Ecto neural progenitor cell (in vitro differentiated cells): ENCODE measurements at places on chromosomes 3 and 15.
A peak's percentile ranks its signal among the peaks of the same experiment; 100 is the strongest.

- no peak for DNase-seq
These were observed 68.3 kb downstream of the CD47 start for GRCh38 chr3:108022256-108023150.

- DNase-seq, result no peak
These were observed 48.7 kb upstream of the TSC22D2 start for GRCh38 chr3:150359381-150359780.

DNA sequence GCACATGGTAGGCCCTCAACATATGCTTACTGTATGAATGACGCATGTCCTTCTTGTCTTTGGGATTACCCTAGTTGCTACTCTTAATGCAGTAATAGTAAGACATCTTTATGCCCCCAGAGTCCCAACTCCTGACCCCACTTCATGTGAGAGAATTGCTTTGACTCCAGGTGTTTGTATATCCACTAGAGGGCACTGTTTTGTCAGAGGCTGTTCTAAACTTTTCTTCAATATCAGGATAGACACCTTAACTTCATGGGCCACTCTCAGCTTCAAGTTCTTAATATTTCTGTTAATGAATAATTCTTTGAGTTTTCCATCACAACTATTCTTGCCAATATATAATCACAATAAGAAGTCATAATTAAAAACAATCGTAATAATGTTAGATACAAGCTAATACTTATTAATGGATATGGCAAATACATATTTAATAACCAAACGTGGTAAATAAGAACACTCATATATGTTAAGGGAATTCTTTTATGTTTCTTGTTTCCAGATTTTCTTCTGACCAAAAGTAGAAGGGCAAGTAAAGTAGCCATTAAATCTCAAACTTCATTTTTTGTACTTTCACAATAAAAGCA lies 337.2 kb upstream of the DNAJC19 start:
- no peak for DNase-seq

- DNase-seq, result no peak
These were observed 470.6 kb upstream of the BCHE start for GRCh38 chr3:166307756-166308350.

GRCh38 chr3:171829841-171830517 lies 13.2 kb upstream of the TMEM212 start:
- DNase-seq, result peak; percentile 73

DNA sequence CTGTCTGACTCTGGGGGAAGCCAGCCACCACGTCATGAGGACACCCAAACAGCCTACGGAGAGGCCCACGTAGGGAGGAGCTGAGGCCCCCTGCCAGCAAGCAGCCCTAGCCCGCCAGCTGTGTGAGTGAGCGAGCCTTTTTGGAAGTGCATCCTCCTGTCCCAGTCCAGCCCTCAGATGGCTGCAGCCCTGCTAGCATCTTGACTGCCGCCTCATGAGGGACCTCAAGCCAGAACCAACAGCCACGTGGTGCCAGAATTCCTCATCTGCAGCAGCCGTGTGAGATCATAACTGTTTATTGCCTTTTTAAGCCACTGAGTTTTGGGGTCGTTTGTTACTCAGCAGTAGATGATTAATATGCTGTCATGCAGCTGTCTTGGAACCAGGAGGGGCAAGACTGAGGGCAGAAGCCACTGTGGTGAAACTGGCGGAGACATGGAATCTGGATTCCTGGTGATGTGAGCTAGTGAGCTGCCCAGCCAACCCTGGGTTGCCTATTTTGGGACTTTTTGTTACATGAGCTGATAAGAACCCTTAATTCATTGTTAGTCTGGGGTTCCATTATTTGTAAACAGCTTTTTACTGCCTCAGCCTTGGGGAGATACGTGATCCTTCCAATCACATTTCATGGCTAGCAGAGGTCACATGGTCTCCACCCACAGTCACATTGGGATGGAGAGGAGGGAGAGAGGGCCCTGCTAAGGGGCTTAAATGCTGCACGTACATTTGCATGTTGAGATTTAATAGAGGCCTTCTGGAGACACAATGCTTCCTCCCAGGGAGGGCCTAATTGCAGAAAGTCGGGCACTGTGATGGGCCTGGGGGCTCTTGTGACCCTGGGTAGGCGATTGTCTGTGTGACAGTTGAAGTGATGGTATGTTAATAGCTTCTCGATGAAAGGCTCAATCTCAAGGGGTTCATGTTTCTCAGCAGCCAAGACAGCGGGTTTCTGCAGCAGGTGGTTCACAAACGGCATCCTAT lies 73.8 kb downstream of the RPLP1 start:
- DNase-seq, result peak; percentile 71

- no peak for DNase-seq
These were observed 1192.8 kb upstream of the CADM2 start for GRCh38 chr3:83765956-83766355.

DNA sequence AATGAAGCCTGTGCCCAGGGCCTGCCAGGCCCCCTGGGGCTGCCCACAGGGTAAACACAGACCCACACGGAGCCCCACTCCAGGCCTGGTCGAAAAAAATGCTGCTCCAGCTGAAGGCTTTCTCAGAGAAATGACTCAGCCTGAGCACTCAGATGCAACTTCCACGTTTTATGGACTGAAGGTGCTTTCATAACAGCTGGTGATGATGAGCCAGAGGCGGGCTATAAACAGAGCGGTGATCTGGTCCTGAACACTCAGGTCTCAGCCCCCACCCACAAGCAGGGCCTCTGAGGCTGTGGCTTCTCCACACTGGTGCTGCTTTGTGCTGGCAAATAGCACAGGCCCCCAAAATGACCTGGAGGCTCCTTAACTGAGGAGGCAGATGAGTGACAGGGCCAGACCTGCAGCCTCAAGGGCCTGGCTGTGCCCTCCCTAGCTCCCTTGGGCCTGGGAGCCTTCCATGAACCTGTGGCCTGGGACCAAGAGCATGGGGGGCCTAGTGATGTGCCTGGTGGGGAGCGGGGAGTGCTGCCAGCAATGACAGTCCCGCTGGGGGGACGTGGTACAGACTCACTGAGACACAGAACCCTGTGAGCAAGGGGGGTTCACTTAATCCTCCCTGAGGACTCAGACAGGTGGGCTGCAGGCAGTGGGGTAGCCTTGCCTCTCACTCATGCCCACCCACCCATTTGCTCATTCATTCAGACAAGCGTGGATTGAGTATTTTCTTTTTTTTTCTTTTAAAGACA lies 23.0 kb upstream of the FURIN start:
- no peak for DNase-seq

DNA sequence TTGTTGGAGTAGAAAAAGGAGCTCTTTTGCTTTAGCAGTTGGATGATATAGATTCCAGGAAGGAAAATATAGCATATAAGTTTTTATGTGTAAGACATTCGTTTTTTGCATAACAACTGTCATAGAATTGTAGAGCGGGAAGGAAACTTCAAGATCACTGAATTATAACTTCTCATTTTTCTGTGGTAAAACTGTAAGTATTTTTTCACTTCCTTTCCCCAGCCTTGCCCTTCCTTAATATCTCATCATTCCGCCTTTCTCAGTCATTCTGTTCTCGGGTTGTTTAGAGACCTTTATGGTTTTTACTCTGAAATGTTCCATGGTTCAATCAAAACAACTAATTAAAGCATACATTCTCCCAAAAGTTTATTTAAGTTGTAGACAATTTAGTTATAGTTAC lies 1.1 kb downstream of the EAF2 start:
- no peak for DNase-seq

DNA sequence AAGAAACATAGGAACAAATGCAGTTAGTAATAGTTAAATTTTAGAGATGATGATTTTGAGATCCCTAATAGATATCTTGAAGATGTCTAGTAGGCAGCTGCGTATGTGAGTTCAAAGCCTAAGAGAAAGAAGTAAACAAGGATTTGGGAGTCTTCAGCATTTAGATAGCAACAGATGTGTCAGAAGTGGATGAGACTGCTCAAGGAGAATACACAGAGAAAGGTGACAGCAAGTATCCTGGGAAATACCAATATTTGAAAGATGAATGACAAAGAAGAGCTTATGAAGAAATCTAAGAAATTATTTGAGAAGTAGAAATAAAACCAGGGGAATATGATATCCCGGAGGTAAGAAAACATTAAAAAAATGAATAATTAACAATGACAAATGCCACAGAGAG lies 130.9 kb downstream of the PCCB start:
- no peak for DNase-seq

- DNase-seq, result no peak
These were observed 567.8 kb downstream of the ZPLD1 start for GRCh38 chr3:103002425-103003176.

DNA sequence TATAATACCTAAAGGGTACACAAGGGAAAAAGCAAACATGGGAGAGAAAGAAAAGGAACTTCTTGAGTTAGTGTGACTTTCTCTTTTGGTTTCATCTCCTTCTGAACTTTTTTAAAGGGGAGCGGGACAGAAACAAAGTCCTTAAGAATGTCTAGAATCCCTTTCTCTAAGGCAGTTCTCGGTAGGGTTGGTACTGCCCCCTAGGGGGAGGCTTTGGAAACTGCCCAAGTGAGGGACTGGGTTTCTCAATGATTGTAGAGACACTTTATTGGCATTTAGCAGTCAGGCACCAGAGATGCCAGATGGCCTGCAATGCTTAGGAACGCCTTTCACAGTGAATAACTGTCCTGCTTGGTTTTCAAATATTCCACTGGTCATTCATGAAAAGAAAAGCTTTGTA lies 172.7 kb downstream of the WDR72 start:
- peak; percentile 72 for DNase-seq

DNA sequence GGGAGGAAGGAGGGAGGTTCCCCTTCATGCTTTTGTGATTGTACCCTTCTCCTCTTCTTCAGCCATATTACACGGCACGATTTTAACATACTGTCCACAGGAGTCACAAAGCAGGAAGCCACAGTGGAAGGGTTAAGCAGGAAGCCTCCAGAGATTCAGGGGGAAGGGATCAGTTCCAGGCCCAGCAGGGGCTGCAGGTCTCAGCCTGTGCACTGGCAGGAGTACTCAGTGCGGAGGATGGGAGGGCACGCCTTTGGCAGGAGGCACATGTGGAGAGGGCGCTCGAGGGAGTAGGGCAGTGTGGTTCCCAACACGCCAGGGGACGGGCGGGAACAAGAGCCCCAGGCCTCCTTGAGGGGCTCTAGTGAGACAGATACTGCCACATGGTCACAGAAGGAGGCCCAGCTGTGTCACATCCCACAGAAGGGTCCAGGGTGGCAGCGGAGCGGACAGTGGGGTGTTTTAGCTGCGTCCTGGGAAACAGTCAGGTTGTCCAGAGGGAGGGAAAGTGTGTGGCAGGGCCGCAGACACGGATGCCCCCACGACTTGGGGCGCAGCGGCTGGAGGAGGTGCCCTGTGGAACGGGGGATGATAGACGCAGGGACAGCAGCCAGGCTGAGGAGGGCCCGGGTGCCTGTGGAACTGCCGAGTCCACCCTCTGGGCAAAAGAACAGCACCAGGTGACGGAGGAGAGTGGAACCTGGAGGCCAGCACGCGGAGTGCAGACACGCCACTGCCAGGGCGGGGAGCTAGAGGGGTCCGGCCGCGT lies 77.5 kb downstream of the CHSY1 start:
- DNase-seq, result no peak

GRCh38 chr3:168116279-168116678 lies 20.6 kb upstream of the GOLIM4 start:
- no peak for DNase-seq

DNA sequence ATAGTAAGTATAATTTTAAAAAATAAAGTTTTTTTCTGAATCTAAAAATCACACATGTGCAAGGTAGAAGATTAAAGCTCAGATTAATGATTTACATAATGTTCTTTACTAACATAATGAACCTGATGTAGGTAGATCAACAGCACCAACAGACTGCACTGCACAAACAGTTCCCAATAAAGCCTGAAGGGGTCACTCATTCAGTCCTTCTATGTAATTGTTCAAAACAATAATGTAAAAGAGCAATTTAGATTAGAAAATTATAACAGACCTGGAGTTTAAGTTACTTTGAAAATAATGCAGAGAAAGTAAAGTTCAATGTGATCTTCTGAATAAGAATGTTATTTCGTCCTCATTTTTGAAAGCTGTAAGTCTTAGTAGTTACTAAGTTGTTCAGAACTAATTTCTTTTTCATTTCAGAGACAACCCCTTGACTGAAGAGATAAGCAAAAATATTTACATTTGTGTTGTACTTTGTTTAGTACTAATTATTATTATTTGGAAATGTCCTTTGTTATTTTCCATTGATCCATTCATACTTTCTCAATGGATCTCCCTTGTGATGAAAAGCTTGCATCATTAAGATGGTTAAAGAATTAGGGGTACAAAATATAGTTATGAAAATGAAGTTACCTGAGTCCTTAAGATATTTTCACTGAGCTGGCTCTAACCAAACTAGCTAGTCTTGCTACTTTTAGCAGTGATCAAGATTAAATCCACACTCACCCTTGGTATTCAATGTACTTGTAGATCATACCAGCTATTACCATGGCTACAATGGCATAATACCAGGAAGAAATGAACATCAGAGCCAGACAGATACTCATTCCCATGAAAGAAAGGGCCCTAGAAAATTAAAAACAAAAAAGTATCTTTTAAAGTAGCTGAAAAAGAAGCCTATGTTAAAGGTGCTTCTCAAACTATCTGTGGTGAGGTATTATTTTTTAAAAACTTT lies 16.8 kb downstream of the EMC4 start:
- DNase-seq, result no peak

DNA sequence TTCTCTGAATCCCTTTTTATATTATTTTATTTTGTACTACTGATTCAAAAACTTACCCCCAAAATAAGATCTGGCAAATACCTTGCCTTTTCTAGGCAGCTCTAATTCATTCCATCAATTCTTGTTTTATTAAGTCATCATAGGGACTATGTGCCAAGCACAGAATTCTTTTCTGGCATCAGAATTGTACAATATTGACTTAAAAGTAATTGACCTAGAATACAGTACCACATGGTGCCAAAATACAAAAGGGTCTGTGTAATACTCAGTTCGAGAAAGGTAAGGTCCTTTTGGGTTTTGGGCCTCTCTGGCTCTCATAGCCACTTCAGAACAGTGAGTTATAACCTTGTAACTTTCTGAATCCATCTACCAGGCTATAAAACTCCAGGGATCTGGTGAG lies 46.2 kb downstream of the KBTBD8 start:
- no peak for DNase-seq

DNA sequence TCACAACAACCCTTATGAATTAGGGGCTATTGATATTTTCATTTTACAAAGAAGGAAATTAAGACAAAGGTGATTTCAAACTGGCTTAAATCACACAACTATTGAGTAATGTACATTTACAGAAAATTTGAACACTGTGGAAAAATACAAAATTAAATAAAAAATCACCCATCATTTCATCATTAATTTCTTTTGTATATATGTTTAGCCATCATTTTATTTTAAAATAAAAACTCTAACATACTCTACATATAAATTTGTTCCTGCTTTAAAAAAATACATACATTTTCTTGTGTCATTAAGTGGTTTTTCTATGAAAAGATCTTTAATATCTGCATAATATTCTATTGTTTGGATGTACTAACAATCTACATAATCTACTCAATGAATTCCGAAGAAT lies 20.2 kb downstream of the CLDN11 start:
- no peak for DNase-seq

- no peak for DNase-seq
These were observed 187.2 kb downstream of the RORA start for GRCh38 chr15:61041886-61042285.

DNA sequence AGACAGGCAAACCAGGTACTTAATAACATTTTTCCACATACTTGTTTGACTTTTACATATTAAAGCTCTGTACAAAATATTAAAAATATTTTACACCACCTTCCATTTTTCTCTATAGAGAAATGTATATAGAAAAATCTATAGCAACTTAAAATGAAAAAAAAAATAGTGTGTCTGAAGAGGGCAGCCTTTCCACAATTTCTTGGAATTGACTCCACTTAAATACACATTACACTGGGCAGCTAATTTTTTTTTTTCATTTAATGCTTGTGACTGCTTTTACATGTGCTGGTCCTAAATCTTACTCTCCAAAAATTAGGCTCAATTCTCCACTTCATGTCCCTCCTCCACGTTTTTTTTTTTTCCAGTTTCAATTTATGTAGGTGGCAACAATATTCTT lies 427.0 kb upstream of the RBMS3 start:
- DNase-seq, result no peak
